ENCODE measurements at places on chromosomes 13 and 19.

- DNase-seq, result no peak
These were observed 100.4 kb downstream of the ING1 start for GRCh38 chr13:110813646-110814624.

- no peak for DNase-seq
These were observed 139.2 kb downstream of the SLITRK5 start for GRCh38 chr13:87810391-87810801.

- DNase-seq, result no peak
These were observed 605 bp downstream of the TMEM255B start for GRCh38 chr13:113759525-113760137.

GRCh38 chr13:77002590-77003190, 10.8 kb downstream of the CLN5 start:
- DNase-seq, result no peak

GRCh38 chr13:36163286-36163685, 32.1 kb upstream of the DCLK1 start:
- DNase-seq, result no peak

- DNase-seq, result no peak
These were observed 1.2 kb upstream of the C19orf81 start for GRCh38 chr19:50647879-50648615.

DNA sequence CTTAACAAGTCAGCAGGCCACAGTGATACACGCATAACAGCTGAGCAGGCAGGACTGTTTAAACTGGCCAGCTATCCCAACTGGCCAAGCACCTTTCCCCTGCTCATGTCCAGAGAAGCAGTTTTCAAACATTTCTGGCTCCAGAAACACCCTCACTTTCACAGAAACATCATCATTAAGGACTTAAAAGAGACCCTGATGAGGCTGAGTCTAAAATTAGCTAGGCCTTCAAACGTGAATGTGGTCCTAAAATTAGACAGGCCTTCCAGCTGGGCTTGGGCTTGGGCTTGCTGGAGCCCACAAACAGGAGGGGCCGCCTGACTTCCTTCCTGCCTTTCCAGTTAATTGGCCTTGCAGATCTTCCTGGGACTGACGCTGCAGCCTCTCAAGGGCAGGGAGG, 334.2 kb downstream of the DNAJC15 start:
- no peak for DNase-seq

- no peak for DNase-seq
These were observed 697.5 kb upstream of the PCDH20 start for GRCh38 chr13:62113179-62113578.

DNA sequence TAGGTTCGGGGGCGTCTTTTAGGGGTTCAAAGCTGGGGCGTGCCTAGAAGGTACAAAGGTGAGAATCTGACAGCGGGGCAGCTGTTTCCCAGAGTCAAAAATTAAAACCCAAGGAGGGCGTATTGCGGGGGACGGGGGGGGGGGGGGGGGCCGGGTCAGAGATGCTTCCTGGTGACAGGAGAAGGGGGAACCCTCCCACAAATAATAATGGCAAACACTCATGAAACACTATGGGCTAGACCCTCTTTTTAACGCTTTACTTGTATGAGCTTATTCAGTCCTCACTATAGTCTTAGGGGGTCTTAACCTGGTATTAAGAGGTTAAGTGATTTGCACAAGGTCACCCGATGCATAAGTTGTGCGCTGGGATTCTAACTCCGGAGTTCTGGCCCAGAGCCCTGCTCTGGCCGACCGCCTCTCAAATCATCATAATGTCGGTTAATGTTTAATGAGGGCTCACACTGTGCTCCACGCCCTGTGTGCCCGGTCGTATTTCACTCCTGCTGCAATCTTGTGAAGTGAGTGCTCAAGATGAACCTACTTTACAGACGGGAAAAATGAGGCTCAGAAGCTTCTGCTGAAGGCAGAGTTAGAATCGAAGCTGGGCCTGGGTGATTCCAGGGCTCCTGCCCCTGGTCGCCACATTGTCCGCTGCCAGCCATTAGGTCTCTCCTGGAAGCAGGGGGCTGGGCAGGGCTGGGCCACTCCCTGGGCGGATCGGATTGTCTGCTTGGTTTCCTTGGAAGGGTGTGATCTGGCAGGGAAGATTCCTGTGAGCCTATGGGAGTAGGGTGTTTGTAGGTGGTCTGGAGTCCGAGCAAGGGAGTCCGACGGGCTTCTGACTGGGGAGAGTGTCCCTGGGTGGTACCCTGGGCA, 964 bp downstream of the PAK4 start:
- no peak for DNase-seq

GRCh38 chr19:29372461-29372860, 153.3 kb upstream of the VSTM2B start:
- DNase-seq, result no peak

DNA sequence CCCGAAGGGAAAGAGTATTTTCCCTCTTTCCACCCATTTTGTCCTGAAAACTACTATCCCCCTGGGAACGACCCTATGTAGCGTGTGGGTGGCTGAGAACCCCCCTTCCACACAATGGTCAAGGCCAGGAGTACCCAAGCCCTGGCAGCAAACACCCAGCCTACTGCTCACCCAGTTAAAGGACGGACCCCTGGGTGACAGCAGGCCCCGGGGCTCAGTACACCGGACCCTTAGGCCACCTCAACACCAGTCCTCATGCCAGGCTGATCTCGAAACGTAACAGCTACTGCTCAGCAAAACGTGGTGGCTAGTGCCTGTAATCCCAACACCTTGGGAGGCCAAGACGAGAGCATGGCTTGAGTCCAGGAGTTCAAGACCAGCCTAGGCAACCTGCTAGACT, 1.4 kb downstream of the ANKRD27 start:
- DNase-seq, result no peak

DNA sequence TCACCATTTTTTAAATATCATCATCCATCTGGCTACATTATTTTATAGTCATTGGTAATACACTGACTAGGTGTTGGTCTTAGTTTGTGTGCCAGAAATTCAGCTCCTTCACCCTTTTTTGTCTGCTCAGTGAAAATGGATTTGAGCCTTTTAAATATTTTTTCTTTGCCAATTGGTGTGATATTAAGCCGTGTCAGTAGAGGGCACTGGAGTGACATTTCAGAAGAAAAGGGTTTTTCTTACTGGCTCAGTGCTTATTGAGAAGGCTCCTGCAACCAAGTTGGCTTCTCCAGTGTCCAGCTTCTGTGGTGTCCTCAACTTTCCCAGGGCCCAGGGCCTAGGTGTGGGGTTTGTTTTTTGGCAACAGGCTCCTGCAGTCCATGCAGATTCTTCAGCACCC, 546.6 kb downstream of the DACH1 start:
- no peak for DNase-seq

GRCh38 chr19:3945838-3946237, 13.0 kb downstream of the NMRK2 start:
- no peak for DNase-seq

DNA sequence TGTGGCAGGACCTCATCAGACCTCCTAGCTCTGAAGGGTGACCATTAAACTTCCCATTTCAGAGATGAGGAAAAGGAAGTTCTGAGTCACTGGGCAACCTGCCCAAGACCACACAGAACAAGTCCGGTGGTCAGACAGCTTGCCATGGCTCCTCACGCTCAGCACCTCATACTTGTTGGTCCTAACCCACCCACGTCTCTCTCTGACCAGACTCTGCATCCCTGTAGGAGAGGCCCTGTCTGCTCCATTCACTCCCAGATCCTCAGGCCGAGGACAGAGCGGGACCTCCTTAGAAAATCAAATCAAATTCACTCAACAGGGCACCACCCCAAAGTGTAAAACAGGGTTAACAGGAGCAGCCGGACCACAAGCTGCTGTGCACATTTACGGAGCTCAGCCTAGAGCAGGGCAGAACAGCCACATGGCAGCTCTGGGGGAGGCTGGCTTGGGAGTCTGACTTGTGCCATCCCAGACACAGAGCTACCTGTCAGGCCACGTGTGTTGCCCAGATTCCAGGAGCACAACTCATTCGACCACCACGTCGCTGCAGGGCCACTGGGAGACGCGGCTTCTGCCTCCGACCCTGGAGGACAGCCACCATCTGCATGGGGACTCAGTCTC, 1.7 kb downstream of the MIER2 start:
- DNase-seq, result no peak

GRCh38 chr19:29643361-29643935, 21.8 kb upstream of the PLEKHF1 start:
- DNase-seq, result no peak

DNA sequence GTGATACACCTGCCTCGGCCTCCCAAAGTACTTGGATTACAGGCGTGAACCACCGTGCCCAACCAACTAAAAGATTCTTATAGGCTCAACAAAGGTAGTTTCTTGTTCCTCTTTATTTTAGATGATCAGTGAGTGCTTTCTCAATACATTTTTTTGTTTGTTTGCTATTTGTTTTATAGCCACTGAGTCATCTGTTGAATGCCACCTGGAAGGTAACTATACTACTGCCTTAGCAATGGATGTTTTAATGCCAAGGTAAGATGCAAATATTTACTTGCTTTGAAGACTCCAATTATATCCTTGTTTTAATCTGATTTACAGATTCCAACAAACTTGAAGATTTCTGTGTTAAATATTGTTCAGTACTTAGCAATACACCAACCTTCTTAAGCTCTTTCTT, 2807.4 kb upstream of the PCDH20 start:
- DNase-seq, result no peak

DNA sequence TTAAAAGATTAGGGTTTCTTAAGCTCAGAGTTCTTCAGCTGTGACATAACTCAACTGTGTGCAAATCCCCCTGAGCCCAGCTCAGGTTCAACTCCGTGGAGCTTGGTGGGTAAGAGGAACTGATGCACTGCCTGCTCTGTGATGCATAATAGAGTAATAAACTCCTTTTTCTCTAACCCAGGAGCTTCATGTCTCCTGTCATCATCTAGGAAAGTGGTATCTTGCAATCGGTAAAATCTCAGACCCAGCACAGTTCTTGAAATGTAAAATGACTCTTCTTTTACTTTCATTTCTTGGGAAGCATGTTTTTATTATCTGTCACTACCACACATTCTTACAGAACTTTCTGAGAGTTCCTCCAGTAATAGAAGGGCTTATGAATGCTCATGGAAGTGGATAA, 123.8 kb upstream of the PCDH9 start:
- no peak for DNase-seq

GRCh38 chr13:34065928-34066327, 248.0 kb downstream of the RFC3 start:
- DNase-seq, result no peak

GRCh38 chr13:37685206-37685605, 86.6 kb upstream of the POSTN start:
- no peak for DNase-seq

- no peak for DNase-seq
These were observed 313.3 kb downstream of the GPC6 start for GRCh38 chr13:93539914-93540313.

GRCh38 chr19:46224773-46225172, 4.8 kb upstream of the IGFL1 start:
- no peak for DNase-seq

- DNase-seq, result no peak
These were observed 156.1 kb downstream of the IRS2 start for GRCh38 chr13:109630271-109630670.

DNA sequence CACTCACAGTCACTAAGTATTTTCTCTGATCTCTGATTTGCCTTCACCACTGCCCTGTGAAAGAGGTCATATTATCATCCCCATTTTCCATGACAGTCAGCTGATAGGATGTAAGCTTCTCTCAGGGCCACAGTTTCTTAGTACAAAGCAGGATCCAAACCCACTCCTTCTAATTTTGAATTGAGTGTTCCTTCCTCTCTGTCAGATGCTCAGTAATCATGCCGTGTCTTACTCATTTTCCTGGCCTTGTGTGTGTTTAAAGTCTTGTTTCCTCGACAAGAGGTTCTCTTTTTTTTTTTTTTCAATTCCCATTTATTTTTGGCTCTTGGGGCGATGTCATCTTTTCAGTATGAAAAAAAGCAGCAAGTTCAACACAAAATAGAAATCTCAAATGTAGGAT, 72.3 kb downstream of the NAA16 start:
- no peak for DNase-seq

DNA sequence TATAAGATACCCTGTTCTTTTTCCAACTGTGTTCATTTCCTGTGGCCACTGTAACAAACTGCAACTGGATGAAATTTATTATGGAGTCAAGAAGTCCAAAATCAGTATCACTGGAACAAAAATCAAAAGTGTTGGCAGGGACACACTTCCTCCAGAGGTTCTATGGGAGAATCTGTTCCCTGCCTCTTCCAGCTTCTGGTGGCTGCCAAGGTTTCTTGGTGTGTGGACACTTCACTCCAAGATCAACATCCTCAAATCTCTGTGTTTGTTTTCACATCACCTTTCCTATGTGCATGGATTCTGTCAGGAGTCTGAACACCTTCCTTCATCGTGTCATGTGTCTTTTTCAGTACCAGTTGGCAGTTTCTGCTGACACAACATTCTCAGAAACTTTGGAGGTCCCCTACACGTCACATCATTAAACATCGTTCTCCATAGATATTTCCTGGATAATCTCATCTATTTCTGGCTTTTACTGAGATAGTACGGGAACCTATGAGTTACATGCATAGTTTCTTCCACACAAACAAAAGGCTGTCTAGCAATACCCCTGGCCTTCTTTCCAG, 15.2 kb upstream of the EFNB2 start:
- no peak for DNase-seq

DNA sequence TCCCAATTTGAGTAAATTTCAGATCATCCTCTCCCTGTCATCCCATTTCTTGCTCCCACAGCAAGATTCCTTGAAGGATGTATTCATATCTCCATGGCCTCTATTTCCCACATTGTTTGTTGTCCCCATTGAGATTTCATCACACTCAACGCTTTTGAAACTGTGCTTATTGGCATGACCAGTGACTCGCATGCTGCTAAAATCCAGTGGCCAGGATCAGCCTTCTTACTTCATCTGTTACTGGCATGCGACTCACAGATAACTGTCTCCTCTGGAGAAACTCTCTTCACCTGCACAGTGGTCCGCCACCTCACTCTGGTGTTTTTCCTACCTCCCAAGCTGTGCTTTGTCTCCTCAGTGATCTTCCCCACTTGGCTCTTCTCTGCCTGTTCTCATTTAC, 95.8 kb downstream of the WASF3 start:
- DNase-seq, result no peak
